ENCODE measurements at places on chromosomes 4 and X.

DNA sequence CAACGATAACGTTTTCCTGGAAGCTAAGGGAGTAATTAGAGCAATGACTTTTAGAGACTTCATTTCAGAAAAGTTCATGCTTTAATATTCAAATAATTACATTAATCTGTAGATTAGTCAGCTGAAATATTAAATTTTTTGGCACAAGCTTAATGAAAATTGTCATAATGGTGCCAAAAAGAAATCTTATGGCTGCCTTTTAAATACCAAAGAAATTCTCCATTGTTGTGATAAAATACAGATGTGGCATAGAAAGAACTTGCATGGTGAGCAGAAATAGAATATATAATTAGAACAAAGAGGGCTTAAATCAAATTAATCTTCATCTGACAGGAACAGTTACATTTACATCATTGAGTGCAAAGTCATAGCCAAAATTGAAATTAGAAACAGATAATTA lies 263.5 kb downstream of the AFF2 start:
- no peak for DNase-seq

- DNase-seq: no peak
Observed at GRCh38 chr4:137432446-137433311, 99.6 kb downstream of the PCDH18 start.

GRCh38 chr4:71941001-71941400 lies 90.8 kb upstream of the NPFFR2 start:
- DNase-seq: no peak

DNA sequence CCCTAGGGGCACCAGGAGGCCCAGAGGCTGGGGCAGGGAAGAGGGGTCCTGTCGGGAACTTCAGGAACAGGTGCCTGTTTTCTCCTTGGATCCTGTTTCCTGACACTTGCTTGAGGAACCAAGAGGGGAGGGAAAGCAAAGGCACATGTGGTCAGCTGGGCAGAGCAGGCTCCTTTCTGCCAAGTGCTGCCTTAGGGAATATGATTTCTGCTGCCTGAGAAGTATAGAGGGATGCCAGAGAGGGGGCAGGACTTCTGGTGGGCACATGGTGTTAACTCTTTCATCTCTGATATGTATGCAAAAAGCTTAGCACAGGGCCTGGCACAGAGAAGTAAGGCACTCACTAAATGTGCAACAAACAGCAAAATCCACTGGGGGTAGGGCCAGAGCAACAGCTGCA lies 51.2 kb upstream of the PJA1 start:
- no peak for DNase-seq

- DNase-seq: no peak
Observed at GRCh38 chr4:130416228-130416627, 1320.3 kb downstream of the C4orf33 start.

DNA sequence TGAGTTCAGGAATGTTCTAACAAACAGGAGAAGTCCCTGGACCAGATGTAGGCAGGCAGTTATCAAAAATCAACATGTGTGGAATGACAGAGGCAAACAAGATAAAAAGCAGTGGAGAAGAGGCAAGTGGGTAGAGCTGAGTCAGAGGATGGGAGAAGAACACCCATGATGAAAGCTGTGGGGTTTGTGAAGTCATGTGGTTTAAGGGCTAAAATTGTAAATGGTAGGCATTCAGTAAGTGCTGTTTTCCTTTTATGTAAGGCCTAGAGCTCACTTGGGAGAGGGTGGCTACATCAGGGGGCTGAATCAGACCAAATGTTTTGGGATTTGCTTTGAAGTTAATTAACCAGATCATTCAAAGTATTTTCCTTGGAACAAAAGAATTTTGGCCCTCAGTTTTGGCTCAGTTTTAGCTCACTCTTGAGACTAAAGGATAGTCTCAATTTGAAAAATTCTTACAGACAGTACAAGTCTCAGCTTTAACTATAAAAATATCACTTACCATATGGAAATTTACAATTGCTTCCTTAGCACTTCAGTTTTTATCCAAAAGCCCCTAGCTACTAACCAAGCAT lies 114.5 kb upstream of the PCDH7 start:
- no peak for DNase-seq

All from stimulated activated CD4-positive, alpha-beta T cell treated with anti-CD3 and anti-CD28 coated beads, Interleukin-1b, Interleukin-23, amount 100 ng/mL, for 1 hour (primary cell).